Liver (tissue), 10 donors: ENCODE measurements at places on chromosomes 5 and 9. TPM values are rescaled to one million over a fixed set of nuclear protein-coding genes. Genes with fewer than 3 reads are reported as not detected.
A peak's percentile ranks its signal among the peaks of the same experiment; 100 is the strongest.

TRIP13 gene
- polyA plus RNA-seq, result 1.0 TPM

FAM81B gene
- polyA plus RNA-seq, result not detected

DNA sequence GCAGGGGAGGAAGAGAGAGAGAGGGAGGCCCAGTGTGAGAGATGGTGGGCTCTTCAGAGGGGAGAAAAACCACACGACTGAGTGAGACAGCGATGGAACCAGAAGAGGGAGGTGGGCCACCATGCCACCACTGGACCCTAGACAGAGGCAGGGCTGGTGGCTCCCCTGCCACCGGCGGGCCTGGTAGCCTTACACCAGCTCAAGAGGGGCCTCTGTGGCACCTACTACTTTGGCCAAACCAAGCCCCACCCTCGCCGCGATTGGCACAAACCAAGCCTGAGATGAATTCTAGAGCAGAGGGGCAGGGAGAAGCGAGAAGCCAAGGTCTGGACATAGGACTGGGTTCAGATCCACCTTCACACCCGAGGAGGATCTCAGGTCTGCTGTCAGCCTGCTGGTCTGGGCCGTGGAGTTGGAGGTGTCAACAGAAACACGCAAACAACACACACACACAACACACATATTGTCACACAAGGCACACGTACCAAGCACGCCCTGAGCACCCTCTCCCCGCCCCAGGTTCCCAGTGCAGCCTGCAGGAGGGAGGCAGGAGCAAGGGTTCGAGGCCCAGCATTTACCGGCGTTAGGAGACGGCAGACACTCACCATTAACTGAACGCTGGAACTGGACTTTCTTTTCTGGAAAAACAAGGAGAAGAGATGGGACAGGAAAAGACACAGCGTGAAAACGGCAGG lies 49.4 kb downstream of the SLC6A7 start:
- H3K36me3 ChIP-seq, result no peaks in the 10 kb centered on the region
- H3K27me3 ChIP-seq, result no peaks in the 10 kb centered on the region
- no peaks in the 10 kb centered on the region for H3K4me1 ChIP-seq
- no peak overlapping the region for H3K27ac ChIP-seq

- peaks cover 13% of the 10 kb centered on the region for H3K4me1 ChIP-seq
- peaks cover 6% of the 10 kb centered on the region for H3K36me3 ChIP-seq
- no peak overlapping the region for H3K4me3 ChIP-seq
- no peak overlapping the region for H3K27ac ChIP-seq
- no peak for DNase-seq
Measured at GRCh38 chr9:92611621-92612285, 58.2 kb downstream of the IPPK start.

DNA sequence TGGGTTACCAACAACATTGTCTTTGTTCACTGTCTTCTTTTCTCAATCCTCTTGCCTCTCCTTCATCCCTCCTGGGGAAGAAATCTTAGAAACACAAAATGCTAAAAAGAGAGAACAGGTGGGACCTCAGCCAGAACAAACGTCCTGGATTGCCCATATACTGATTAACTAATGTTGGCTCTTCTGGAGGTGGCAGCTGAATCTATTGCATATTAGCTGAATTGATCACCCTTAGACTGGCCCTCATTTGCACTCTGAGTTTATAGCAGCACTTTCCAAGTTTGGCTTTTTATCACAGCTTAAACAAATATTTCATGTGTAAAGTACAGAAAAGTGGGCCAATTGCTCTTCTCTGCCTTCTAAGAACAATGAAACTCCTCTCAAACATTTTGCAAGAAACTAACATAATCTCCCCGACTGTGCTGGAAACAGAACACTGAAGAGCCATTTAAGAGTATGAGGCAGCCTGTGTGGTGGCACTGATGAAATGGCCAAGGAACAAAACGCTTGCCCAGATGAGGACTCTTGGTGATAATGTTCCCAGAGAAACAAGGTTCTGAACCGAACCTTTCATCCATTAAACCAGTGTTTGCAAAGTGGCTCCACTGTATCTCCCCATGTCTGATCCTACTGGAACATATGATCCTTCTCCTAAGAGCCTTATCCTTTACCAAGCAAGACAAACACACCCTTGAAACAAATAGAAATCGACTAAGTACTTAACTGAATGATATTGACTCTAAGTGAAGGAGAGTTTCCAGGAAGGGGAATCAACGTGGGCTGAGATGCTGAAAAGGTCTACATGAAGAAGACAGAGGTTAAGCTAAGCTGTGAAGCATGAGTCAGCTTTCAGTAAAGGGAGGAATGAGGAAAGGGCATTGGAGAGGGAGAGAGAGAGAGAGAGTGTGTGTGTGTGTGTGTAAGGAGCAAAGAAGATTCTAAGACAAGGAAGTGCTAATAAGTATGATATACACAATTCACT lies 83.2 kb upstream of the LIFR start:
- H3K36me3 ChIP-seq, result no peaks in the 10 kb centered on the region
- peaks cover 17% of the 10 kb centered on the region for H3K4me1 ChIP-seq
- DNase-seq, result no peak
- H3K27me3 ChIP-seq, result peaks cover 22% of the 10 kb centered on the region
- H3K27ac ChIP-seq, result no peak overlapping the region
- H3K4me3 ChIP-seq, result no peak overlapping the region

GRCh38 chr9:136762221-136762691 lies 2.1 kb downstream of the LCN15 start:
- no peak for DNase-seq
- H3K27me3 ChIP-seq, result no peaks in the 10 kb centered on the region
- no peak overlapping the region for H3K27ac ChIP-seq
- H3K36me3 ChIP-seq, result no peaks in the 10 kb centered on the region
- H3K4me3 ChIP-seq, result no peak overlapping the region

DNA sequence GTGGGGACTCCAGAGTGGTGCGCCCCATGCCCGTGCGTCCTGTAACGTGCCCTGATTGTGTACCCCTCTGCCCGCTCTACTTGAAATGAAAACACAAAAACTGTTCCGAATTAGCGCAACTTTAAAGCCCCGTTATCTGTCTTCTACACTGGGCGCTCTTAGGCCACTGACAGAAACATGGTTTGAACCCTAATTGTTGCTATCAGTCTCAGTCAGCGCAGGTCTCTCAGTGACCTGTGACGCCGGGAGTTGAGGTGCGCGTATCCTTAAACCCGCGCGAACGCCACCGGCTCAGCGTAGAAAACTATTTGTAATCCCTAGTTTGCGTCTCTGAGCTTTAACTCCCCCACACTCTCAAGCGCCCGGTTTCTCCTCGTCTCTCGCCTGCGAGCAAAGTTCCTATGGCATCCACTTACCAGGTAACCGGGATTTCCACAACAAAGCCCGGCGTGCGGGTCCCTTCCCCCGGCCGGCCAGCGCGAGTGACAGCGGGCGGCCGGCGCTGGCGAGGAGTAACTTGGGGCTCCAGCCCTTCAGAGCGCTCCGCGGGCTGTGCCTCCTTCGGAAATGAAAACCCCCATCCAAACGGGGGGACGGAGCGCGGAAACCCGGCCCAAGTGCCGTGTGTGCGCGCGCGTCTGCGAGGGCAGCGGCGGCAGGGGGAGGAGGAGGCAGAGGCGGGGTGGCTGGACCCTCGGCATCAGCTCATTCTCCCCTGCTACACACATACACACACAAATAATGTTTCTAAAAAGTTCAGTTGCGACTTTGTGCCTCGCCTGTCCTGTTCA lies 668 bp downstream of the GLIS3 start:
- DNase-seq, result peak; percentile 50
- H3K36me3 ChIP-seq, result no peaks in the 10 kb centered on the region
- peak overlapping the region; percentile 82 for H3K4me3 ChIP-seq
- peak overlapping the region; percentile 87 for H3K27ac ChIP-seq
- no peaks in the 10 kb centered on the region for H3K27me3 ChIP-seq

DNA sequence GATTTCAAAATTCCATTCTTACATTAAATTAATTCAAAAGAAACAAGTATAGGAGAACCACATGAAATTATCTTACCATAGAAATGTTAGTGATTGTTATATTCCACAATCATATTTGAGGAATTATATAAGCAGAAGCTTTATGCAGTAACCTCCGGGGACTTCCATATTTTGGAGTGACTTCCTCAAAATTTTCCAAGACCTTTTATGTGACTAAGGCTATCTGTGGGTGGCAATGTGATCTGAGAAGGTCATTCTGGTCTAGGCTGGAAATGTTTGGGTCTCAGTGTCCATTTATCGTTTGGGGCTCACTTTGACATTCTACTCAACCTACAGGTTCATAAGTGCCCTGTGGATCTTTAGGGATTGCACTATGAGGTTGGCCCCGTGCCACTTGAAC lies 776.6 kb downstream of the CDH12 start:
- DNase-seq, result no peak
- no peaks in the 10 kb centered on the region for H3K4me1 ChIP-seq
- H3K36me3 ChIP-seq, result no peaks in the 10 kb centered on the region
- no peak overlapping the region for H3K4me3 ChIP-seq
